ENCODE measurements at places on chromosomes 16 and 17. TPM values are rescaled to one million over a fixed set of nuclear protein-coding genes. Genes with fewer than 3 reads are reported as not detected.

The TMEM88 gene
- 2.6 TPM for total RNA-seq

DNA sequence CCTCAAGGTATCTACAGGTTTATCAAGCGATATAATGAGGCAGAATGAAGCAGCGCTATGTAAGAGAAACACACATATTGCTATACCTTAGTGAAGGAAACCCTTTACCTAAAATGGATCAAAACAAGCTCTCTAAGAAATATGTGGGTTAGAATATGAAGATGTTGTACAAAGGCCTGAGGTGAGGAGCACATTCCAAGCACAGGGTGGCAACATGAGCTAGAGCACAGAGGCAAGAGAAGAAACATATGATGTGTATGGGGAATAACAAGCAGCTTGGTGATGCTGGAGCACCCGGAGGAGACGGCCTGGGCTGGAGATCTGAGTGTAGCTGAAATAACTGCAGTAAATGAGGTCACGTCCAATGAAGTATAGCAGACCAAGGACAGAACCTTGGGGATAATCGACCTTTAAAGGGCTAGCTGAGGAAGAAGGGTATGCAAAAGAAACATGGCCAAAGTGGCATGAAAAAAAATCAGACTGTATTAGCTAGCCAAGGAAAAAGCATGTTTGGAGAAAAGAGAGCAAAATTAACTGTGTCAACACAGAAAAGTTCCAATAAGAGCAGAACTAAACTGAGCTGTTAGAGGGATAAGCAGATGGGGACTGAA is 44.0 kb downstream of the MARVELD3 start:
- H3K36me3 ChIP-seq, result no peaks in the 10 kb centered on the region
- peaks cover 12% of the 10 kb centered on the region for H3K4me1 ChIP-seq
- DNase-seq, result no peak

The MTHFSD gene
- total RNA-seq, result 8.1 TPM

The TSR1 gene
- 13.6 TPM for total RNA-seq

- H3K4me3 ChIP-seq, result no peak overlapping the region
- no peak for DNase-seq
- H3K4me1 ChIP-seq, result peaks cover 3% of the 10 kb centered on the region
- H3K36me3 ChIP-seq, result no peaks in the 10 kb centered on the region
- H3K27ac ChIP-seq, result no peak overlapping the region
These were observed 20.6 kb upstream of the CHMP6 start for GRCh38 chr17:80970762-80971703.

The PIRT gene
- 0.03 TPM for total RNA-seq

The CDRT4 gene
- 5.4 TPM for total RNA-seq

The CCDC200 gene
- not detected for total RNA-seq

DNA sequence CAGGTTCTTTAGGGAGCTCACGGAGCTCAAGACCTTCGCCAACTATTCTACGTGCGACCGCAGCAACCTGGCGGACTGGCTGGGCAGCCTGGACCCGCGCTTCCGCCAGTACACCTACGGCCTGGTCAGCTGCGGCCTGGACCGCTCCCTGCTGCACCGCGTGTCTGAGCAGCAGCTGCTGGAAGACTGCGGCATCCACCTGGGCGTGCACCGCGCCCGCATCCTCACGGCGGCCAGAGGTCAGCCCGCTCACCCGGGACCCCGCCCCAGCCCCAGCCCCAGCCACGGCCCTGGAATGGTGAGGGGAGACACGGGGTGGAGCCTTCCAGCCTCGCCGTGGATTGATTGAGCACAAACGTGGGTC is 13.5 kb downstream of the SARM1 start:
- H3K27ac ChIP-seq, result peak overlapping the region; percentile 64
- H3K36me3 ChIP-seq, result peaks cover 19% of the 10 kb centered on the region
- no peaks in the 10 kb centered on the region for H3K27me3 ChIP-seq

DNA sequence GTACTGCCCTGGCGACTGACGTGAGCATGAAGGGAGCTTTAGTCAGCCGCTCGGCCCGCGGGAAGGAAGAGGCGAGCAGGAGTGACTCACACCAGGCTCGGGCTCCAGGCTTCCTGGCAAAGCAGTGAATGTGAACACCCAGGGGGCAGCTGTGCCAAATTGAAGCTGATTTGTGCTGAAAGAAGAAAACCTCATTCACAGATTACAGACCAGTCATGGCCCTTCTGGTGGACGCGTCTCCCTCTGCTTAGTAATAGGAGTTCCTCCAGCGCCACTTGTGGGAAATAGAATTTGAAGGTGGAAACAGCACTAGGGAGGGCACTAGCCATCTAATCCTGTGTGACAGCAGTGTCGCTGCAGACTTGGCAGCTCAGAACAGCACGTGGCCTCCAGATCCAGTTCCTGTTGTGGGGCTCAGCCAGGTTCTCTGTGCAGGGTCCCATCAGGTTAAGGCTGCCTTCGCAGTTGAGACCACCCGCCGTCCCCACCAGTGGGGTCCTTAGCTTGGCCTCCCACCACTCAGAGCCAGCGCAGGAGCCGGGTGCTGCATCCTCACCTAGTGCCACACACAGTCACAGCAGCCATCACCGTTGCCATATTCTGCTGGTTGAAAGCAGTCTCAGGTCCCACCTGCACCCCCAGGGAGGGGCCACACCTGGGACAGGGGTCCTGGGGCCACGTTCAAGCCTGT is 164.5 kb upstream of the CHMP6 start:
- H3K27ac ChIP-seq, result no peak overlapping the region
- no peaks in the 10 kb centered on the region for H3K4me1 ChIP-seq
- no peaks in the 10 kb centered on the region for H3K27me3 ChIP-seq
- DNase-seq, result no peak

The GPRC5B gene
- 25.7 TPM for total RNA-seq

The TGFB1I1 gene
- 1.1 TPM for total RNA-seq

GRCh38 chr17:37541880-37542660 is 52.4 kb downstream of the DUSP14 start:
- no peaks in the 10 kb centered on the region for H3K4me1 ChIP-seq
- H3K27me3 ChIP-seq, result no peaks in the 10 kb centered on the region
- peaks cover 4% of the 10 kb centered on the region for H3K36me3 ChIP-seq
- no peak overlapping the region for H3K27ac ChIP-seq

GRCh38 chr16:9378876-9379275 is 287.4 kb downstream of the HAPSTR1 start:
- H3K4me3 ChIP-seq, result no peak overlapping the region
- no peaks in the 10 kb centered on the region for H3K36me3 ChIP-seq
- H3K27me3 ChIP-seq, result no peaks in the 10 kb centered on the region
- no peak for DNase-seq

DNA sequence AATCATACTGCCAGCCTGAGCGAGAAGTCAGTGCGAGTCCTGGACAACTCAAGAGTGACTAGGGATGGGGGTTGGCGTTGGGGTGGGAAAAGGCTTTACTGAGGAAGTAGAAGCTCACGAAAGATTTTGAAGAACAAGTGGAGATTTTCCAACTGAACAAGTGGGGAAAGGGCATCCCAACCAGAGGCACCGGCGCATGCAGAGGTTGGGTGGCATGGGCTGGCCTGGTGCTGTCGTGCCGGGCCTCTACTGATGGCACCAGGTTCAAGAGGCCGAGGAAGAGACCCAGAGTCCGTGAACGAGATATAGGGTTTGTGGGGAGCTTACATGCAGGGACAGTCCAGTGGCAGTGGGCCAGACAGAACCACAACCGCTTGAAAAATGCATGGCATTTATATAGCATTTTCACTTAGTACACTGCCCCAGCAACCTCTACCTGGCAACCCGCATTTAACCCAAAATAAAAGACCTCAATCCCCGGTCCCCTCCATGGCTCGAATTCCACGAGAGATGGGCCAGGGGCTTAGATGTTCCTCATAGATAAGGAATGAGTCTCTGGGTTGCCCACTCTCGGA is 7.7 kb upstream of the ITGA3 start:
- H3K36me3 ChIP-seq, result no peaks in the 10 kb centered on the region
- H3K4me1 ChIP-seq, result peaks cover 13% of the 10 kb centered on the region
- H3K27me3 ChIP-seq, result no peaks in the 10 kb centered on the region
- H3K27ac ChIP-seq, result no peak overlapping the region

The AIPL1 gene
- total RNA-seq, result not detected

DNA sequence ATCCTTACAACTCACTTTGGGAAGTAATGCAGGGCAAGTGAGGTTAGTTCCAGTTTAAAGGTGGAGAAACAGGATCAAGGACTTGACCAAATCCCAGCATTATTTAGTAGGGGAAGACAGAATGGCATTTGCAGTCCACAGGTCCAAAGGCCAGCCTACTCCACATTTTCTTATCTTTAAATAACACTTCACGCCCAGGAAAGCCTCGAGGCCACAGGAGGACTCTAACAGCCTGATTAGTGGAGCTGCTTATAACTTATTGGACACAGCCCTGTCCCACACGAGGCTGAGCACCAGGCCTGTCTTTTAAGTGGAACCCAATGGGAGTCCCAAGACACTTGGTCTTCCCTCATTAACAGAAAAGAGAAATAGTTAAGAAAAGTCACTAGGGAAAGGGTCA is 12.1 kb upstream of the HYDIN start:
- DNase-seq, result no peak
- no peaks in the 10 kb centered on the region for H3K4me1 ChIP-seq
- H3K27me3 ChIP-seq, result no peaks in the 10 kb centered on the region
- H3K36me3 ChIP-seq, result no peaks in the 10 kb centered on the region

DNA sequence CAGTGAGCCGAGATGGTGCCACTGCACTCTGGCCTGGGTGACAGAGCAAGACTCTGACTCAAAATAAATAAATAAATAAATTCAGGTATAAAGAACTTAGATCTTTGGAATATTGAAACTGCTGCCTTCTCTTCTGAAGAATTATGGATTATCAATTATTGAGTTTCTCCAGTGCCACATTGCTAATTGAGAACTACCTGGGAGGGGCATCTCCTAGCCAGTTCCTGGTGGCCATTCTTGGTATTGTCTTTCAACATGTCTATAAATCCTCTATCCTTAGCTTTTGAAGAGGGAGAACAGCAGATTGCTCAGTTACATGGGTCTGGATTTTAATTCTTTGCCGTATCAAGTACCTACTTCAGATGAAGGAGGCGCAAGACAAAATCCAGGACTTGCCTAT is 29.2 kb downstream of the CALCOCO2 start:
- H3K27ac ChIP-seq, result no peak overlapping the region
- no peaks in the 10 kb centered on the region for H3K4me1 ChIP-seq
- no peaks in the 10 kb centered on the region for H3K27me3 ChIP-seq
- DNase-seq, result no peak
- no peak overlapping the region for H3K4me3 ChIP-seq

- no peaks in the 10 kb centered on the region for H3K27me3 ChIP-seq
- no peak overlapping the region for H3K4me3 ChIP-seq
- DNase-seq, result no peak
These were observed 45.2 kb downstream of the CMTM3 start for GRCh38 chr16:66649636-66650205.

DNA sequence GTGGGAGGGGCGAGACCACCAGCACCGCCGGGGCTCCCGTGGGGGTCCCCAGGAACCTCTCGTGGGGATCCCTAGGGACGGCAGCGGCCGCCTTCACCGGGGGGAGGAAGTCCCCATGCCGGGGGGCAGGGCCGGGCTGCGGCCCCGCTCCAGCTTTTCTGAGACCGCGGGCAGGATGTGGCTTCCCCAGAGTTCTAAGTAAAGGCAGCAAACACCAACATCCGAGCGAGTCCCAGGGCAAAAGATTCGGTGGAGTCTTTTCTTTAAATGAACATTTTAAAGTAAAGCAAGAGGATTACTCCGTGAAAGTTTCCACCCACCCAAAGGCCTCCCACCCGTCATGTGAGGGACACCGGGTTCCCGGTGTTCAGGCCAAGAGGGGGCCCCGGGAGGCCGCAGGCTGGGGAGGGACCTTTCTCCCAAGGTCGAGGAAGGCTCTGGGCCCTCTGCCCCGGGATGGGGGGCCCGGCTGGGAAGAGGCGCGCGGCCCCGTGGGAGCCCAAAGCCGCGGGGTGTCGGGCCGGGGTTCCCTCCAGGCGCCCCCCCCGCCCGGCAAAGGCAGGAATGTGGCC is 137.2 kb upstream of the RPH3AL start:
- no peaks in the 10 kb centered on the region for H3K4me1 ChIP-seq
- H3K36me3 ChIP-seq, result no peaks in the 10 kb centered on the region
- no peak overlapping the region for H3K27ac ChIP-seq
- H3K4me3 ChIP-seq, result peak overlapping the region; percentile 49
- H3K27me3 ChIP-seq, result no peaks in the 10 kb centered on the region
- peak; percentile 63 for DNase-seq

- H3K4me3 ChIP-seq, result no peak overlapping the region
- no peaks in the 10 kb centered on the region for H3K36me3 ChIP-seq
- no peak overlapping the region for H3K27ac ChIP-seq
- H3K27me3 ChIP-seq, result no peaks in the 10 kb centered on the region
- no peak for DNase-seq
These were observed 112.5 kb upstream of the SOX9 start for GRCh38 chr17:72008236-72008876.

- no peak overlapping the region for H3K4me3 ChIP-seq
- no peak for DNase-seq
- no peaks in the 10 kb centered on the region for H3K27me3 ChIP-seq
These were observed 9.7 kb upstream of the BAHCC1 start for GRCh38 chr17:81385320-81386111.

DNA sequence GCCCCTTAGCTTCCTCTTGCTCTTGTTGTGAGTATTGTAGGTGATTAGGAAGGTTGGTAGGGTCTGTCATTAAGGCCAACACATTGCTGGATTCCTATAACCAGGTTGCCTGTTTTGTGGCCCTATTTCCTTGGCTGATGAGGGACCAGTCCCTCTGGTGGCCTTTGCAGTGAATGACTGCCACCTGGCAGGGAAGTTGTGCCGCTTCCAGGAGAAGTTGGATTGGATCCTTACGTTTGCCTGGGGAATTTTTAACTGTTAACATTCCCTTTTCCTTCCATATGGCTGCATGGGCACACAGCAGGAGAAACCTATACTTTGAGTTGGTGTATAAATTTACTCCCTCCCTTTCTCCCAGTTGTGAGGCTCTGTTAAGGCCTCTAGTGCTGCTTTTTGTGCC is 32.4 kb downstream of the LCMT1 start:
- peak; percentile 22 for DNase-seq
- no peaks in the 10 kb centered on the region for H3K27me3 ChIP-seq
- no peak overlapping the region for H3K27ac ChIP-seq
- H3K4me3 ChIP-seq, result no peak overlapping the region

GRCh38 chr17:67157732-67158639 is 87.0 kb downstream of the HELZ start:
- no peak for DNase-seq
- no peak overlapping the region for H3K4me3 ChIP-seq
- H3K27me3 ChIP-seq, result no peaks in the 10 kb centered on the region
- H3K4me1 ChIP-seq, result no peaks in the 10 kb centered on the region
- H3K27ac ChIP-seq, result no peak overlapping the region
- H3K36me3 ChIP-seq, result no peaks in the 10 kb centered on the region

DNA sequence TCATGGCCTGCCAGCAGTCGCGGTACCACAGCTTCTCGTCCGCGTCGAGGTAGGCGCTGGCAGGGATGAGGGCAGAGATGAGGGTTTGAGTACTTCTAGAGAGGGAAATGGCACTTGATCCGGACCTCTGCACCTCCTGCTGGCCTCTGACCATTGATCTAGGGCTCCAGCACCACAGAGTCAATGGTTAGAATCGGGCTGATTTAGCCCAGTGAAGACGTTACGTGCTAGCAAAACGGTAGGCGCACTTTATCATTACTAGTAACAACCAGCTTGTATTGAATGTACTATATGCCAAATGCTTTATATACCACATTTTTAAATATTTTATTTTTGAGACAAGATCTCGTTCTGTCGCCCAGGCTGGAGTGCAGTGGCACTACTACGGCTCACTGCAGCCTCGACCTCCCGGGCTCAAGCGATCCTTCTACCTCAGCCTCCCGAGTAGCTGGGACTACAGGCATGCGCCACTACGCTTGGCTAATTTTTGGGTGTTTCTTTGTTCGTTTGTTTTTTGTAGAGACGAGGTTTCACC is 526 bp downstream of the TSNAXIP1 start:
- peak overlapping the region; percentile 93 for H3K4me3 ChIP-seq
- H3K27ac ChIP-seq, result peak overlapping the region; percentile 49
- H3K4me1 ChIP-seq, result peaks cover 11% of the 10 kb centered on the region

GRCh38 chr16:55779402-55780094 is 53.3 kb downstream of the CES1 start:
- no peak overlapping the region for H3K4me3 ChIP-seq
- H3K36me3 ChIP-seq, result no peaks in the 10 kb centered on the region
- H3K27ac ChIP-seq, result no peak overlapping the region
- no peaks in the 10 kb centered on the region for H3K27me3 ChIP-seq
- DNase-seq, result no peak
